Renal cortical epithelial cell (primary cell): ENCODE measurements at places on chromosomes 13 and 19. TPM values are rescaled to one million over a fixed set of nuclear protein-coding genes. Genes with fewer than 3 reads are reported as not detected.

Gene PRSS57
- not detected in 2 replicates for total RNA-seq

Gene EPS8L1
- total RNA-seq: 7.0 and 40.5 TPM in 2 replicates

Gene CGB1
- 1.4 TPM in 1 of 2 replicates, not detected in the other for total RNA-seq

Gene PTPRH
- 0.55 and 4.9 TPM in 2 replicates for total RNA-seq

Gene SPACA4
- not detected in 2 replicates for total RNA-seq

Gene AKAP8
- 17.0 and 23.5 TPM in 2 replicates for total RNA-seq

Gene CYP4F3
- under 0.01 TPM in 1 of 2 replicates, not detected in the other for total RNA-seq

Gene ZNF154
- 1.7 and 4.2 TPM in 2 replicates for total RNA-seq

Gene ALKBH7
- total RNA-seq: 24.1 and 67.2 TPM in 2 replicates

- no peak for DNase-seq
Observed at GRCh38 chr19:40705950-40706619, 10.6 kb downstream of the COQ8B start.

DNA sequence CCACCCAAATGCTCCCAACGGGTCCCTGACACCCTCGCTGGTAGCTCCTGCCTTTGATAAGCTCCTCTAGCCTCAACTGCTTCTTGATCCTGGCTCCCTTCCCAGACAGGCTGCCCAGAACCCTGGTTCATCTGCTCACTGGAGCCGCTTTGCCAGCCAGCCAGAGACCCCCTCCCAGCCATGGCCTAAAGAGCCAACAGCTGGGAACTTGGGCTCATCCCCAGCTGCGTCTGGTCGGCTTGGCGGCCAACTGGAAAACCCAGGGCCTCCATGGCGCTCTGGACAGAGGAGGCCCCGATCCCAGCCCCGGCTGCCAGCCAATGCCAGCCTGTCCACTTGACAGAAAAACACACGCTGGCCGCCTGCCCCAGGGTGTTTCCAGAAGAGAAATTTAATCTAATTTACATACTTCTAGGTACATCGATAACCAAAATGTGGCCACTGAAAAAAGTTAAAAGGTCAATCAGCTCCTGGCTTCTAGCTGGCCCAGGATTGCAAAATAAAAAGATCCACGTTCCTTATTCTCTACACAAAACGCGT is 3.0 kb upstream of the AKAP8L start:
- no peak for DNase-seq

- no peak for DNase-seq
Observed at GRCh38 chr13:110319397-110319773, 12.3 kb downstream of the COL4A2 start.

GRCh38 chr19:40144151-40144550 is 47.1 kb upstream of the MAP3K10 start:
- DNase-seq: no peak

GRCh38 chr19:40389404-40390083 is 437 bp downstream of the HIPK4 start:
- DNase-seq: no peak

DNA sequence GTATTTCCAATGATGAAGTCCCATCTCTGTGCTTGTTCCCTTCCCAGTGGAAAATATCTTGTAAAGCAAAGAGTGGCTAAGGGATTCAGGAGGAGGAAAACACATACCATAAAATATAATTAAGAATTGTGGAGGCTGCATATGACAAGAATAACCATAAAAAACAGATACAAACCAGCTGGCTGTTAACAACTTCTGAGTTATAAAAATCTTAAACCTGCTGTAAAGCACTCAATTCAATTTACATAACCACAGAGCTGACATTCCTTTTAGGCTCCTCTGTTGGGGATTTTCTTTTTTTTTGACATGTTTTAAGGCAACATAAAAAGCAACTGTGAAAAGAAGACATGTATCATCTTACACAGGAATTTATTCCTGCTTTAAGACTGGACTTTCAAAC is 207.6 kb downstream of the DACH1 start:
- no peak for DNase-seq

GRCh38 chr19:10760273-10760944 is 42.5 kb downstream of the DNM2 start:
- DNase-seq: peak; percentile 79

DNA sequence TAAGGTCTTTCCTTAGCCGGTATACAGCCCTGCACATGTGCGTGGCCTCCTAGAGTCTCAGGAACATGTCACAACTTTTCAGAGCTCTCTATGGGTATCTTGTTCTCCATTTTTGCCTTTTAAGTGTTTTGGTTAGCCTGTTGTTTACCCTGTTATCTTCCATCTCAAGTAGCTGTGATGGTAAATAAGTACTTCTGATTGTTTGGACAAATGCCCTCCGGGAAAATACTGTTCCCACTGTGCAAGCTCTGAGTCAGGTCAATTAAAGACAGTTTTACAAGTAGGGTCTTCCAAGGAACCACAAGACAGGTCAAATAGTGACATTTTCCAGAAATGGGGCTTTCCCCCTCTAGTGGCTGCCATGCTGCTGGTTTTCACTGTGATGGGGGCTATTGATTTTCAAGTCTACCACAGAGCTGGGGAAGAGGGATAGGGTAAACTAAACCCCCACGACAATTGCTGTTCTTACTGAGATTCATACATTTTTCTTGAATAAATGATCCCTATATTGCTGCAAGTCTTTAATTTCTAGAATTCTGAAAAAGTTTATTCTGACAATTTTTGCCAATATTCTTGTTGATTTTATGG is 109.5 kb downstream of the TM9SF2 start:
- peak; percentile 34 for DNase-seq

- peak; percentile 63 for DNase-seq
Observed at GRCh38 chr13:108895220-108895704, 265.9 kb downstream of the MYO16 start.

GRCh38 chr19:290372-291005 is 714 bp downstream of the PLPP2 start:
- no peak for DNase-seq

DNA sequence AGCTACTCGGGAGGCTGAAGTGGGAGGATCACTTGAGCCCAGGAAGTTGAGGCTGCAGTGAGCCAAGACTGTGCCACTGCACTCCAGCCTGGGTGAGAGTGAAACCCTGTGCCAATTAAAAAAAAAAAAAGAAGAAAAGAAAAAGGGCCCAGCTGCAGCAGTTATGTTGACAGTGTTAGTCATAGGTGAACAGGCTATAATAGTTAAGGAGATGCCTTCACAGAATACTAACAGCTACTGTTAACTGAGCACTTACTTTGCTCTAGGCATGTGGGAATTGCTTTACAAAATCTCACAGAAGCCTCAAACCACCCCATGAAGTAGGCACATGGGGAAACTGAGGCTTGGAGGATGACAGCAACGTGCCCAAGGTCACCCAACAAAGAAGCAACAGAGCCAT is 3.9 kb downstream of the FBXO17 start:
- DNase-seq: peak; percentile 35

- DNase-seq: peak; percentile 63
Observed at GRCh38 chr13:72168126-72168855, 301.3 kb upstream of the DACH1 start.

DNA sequence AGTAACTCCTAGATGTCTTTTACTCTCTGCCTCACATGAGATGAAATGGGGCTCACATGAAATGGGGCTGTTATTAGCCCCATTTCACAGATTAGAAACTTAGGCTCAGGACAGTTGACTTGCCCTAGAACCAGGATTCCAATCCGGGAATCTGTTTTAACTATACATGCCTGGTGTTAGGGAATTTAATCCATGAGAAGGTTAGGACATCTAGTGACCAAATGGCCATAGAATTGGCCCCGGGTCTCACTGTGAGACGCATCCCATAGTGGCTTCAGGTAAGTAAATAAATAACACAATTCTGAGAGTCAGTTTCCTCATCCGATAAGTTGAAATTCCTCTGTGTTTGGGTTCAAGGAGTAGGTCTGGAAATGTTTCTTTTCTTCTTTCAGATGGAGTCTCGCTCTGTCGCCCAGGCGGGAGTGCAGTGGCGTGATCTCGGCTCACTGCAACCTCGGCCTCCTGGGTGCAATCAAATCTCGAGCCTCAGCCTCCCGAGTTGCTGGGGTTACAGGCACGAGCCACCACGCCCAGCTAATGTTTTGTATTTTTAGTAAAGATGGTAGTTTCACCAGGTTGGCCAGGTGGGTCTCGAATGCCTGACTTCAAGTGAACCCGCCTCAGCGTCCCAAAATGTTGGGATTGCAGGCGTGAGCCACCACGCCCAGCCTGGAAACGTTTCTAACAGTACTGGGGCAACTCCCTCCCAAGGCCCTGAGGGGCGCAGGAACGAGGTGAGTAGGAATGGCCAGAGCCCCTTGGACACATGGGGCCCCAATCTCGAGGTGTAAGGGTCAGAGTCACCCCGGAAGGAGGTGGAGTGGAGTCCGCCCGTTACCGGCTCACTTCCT is 1.2 kb upstream of the ZNF574 start:
- no peak for DNase-seq

- DNase-seq: no peak
Observed at GRCh38 chr19:48533770-48534169, 18.2 kb upstream of the SULT2B1 start.

- DNase-seq: no peak
Observed at GRCh38 chr19:12665671-12666264, 774 bp downstream of the MAN2B1 start.

DNA sequence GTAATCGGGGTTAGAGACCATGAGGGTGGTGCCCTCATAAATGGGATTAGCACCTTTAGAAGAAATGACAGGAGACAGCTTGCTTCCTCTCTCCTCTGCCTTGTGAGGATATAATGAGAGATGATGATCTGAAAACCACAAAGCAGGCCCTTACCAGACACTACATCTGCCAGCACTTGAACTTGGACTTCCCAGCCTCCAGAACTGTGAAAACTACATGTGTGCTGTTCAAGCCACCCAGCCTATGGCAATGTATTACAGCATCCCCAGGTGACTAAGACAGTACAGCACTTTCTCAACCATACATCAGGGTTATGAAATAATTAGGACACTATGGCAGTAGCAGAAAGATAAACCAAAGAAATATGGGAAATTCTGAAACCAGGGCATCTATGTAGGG is 7.4 kb downstream of the ZNF564 start:
- DNase-seq: no peak

DNA sequence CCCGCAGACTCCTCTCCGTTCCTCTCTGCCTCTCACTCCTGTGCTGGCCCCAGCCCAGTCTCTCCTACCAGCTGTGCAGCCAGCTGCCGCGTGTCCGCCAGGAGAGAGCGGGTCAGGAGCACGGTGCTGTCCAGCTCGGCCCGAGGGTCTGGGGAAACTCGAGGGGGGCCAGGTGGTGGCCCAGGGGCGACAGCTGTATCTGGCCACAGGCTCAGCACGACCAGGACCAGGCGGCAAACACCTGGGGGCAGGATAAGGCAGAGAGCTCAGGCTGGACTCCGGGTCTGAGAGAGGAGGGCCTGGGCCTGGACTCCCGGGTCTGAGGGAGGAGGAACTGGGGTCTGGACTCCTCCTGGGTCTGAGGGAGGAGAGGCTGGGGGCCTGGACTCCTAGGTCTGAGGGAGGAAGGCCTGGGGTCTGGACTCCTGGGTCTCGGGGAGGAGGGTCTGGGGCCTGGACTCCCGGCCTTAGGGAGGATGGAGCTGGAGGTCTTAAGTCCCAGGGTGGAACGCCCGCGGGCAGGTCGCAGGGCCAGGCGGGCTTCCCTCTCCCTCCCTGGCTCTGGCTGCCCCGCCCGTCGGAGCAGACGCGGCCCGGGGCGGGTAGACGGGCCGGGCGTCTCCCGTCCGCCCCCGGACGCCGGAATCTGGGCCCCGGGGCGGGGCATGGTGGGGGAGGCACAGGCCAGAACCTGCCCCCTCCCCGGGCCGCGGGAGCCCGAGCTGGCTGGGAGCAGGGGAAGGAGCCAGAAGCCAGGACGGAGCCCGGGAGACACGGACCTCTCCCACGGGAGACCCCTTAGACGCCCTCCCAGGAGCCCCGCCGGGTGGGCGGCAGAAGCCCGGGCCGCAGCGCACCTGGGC is 1.3 kb downstream of the IL11 start:
- DNase-seq: no peak

DNA sequence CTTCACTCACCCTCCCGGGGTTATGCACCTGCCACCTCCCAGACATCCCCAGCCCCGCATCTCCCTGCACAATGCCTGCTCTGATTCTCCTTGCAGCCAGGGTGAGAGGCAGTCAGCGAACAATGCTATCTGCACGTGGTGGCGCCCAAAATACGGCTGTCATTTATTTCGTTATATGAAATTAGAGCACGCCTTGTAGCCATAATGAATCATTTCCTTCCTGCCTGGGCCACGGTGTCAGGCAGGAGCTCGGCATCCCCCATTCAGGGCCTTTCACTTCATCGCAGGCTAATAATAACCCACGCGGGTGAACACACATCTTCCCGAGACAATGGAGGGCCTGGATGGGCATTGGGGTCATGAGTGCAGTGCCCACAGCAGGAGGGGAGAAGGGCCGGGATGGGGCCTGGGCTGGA is 143.8 kb upstream of the ZNF507 start:
- no peak for DNase-seq

DNA sequence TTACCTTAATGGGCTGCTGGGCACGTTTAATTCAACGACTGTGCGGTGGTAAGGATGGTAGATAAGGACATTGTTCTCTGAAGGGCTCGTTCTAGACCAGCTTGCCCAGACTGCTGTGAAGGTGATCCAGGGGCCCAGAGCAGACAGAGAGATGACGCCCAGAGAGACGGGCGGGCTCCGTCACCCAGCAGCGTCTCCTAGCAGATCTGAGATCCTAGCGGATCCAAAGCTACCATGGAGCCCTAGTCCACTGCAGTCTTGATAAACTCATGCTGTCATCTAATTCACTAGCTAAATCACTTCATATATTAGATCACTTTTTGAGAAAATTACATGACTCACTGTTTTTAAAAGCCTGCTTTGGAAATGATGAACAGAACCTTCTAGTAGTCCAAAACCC is 21.5 kb downstream of the COL4A2 start:
- DNase-seq: no peak

GRCh38 chr13:95226932-95227695 is 74.1 kb downstream of the ABCC4 start:
- no peak for DNase-seq

DNA sequence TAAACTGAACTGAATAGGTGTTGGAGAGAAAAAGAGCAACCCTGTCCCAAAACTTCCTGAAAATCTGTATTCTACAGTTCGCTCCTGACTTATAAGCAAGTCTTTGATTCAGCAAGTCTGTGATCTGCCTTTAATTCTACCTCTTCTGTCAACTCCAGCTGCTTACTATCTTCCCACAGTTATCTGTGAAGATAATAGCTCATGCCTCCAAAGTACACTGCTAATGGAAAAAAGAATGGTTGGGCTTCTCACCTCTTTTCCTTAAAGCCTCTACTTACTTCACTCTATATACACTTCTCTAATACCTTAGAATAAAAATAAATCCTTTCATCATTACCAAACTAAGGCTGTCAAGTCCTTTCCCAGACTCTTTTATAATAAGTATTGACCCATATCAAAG is 391.5 kb upstream of the MIR17HG start:
- no peak for DNase-seq

- DNase-seq: no peak
Observed at GRCh38 chr19:30360376-30361106, 11.6 kb upstream of the ZNF536 start.

- DNase-seq: no peak
Observed at GRCh38 chr13:27797228-27797624, 4.9 kb downstream of the GSX1 start.
